ENCODE measurements at places on chromosomes 5 and 9.

DNA sequence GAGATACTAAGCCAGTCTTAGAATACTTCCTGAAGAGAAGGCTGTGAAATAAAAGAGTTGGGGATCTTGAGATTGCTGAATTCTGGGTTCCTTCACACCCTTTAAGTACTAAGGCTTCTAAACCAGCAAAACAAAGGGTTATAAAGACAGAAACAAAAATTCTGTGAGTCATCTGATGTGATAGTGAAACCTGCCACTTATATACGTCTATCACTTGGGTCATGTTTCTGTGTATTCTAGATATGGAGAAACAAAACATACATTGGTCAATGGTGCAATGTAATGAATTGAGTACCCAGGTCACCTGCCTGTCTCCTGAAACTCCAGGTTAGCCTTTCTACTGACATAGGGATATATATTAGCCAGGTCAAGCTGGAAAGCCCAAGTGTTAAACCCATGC lies 319.3 kb upstream of the GRAMD2B start:
- DNase-seq: no peak

DNA sequence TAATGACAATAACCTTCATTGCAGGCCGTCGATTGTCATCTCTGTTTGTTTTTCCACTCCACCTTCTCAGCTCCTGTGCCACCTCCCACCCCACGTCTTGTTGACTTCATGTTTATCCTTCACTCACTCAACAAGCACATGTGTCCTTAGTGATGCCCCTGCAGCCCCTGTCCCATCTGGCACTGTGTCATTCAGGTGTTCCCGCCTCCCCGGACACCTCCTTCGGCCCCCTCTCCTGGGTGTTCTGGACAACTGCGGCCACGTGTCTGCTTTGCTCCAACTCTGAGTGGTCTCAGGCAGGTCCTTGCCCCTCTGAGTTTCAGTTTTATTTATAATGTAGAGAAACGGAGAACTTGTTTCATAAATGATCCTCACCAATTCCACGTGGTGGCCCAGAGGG lies 91.0 kb upstream of the COL5A1 start:
- peak; percentile 70 for DNase-seq

DNA sequence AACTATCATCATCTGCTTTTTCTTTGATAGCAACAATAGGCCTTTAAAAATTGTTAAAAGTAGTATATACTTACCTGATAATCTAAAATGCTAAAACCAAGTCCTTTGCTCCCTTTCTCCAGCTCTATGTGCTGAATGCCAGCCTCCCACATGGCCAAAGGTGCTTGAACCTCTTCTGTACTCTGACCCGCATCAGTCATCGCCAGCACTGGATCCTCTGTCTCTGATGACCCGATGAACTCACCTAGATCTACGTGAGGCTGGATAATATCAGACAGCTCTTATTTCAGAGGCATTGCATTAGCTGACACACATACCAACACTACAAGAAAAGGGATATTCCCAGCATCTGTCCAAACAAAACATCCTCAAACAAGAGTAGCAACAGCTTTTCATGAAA lies 89.5 kb downstream of the MPDZ start:
- DNase-seq: no peak

DNA sequence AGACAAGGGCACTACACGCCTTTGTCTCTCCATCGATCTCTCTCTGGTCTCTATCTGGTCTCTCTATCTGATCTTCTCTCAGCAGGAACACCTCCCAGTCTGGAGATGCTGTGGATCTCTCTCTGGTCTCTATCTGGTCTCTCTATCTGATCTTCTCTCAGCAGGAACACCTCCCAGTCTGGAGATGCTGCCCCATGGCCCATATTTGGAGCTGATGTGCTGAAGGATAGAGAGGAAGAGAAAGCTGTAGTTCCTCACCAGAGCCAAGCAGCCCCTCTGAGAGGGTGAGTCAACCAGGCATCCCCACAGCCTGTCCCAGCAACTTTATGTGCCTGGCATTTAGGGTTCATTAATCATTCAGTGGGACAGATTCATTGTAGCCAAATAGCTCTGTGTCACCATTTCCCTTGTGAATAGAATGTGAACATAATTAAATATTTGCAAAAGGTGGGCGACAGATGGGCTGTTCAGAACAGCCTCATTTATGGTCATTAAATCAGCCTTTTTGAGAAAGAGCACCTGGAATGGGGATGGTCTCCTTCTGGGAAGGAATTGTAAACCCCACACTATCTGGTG lies 189.3 kb upstream of the MAST4 start:
- DNase-seq: no peak

DNA sequence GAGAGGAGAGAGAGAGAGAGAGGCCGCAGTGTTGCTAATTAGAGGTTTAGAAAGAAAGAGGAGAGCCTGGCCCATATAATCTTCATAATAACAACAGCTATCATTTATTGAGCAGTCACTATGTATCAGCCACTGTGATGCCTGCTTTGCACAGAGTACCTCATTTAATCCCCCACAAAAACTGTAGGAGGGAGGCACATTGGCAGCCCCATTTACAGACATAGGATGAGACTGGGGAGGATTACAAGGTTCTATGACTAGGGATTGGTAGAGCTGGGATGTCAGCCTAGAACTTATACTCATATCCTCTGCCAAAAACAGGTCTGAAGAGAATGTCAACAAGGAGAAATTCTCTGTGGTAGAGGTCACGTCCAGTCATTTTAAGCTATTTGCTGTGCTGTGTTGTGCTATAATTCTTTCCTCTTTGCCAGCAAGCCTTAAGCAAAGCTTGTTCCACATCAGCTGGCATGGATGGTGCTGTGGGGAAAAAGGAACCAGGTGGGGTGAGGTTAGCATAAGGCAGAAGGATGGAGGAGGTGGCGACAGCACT lies 6.7 kb upstream of the GCNT4 start:
- DNase-seq: no peak

DNA sequence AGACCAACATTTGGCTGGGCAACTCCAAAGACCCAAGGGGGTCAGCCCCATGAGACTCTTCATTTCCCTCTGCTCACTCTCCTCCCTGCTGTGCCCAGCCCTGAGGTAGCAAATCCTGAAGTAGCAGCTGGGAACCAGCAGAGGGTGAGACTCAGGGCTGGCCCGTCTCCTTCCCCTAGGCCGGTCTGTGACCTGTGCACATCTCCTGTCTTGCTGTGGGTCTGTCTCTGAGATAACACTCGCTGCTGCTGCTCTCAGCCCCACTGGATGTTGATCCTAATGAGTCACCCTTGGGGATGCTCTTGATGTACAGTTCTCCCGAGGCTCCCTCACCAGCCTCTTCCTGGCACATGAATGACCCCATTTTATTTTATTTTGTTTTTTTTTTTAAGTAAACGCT lies 7.3 kb upstream of the OR2V1 start:
- DNase-seq: no peak

GRCh38 chr9:31759703-31760102 lies 624.7 kb upstream of the ACO1 start:
- no peak for DNase-seq

GRCh38 chr9:136058084-136058483 lies 37.0 kb downstream of the NACC2 start:
- DNase-seq: no peak

DNA sequence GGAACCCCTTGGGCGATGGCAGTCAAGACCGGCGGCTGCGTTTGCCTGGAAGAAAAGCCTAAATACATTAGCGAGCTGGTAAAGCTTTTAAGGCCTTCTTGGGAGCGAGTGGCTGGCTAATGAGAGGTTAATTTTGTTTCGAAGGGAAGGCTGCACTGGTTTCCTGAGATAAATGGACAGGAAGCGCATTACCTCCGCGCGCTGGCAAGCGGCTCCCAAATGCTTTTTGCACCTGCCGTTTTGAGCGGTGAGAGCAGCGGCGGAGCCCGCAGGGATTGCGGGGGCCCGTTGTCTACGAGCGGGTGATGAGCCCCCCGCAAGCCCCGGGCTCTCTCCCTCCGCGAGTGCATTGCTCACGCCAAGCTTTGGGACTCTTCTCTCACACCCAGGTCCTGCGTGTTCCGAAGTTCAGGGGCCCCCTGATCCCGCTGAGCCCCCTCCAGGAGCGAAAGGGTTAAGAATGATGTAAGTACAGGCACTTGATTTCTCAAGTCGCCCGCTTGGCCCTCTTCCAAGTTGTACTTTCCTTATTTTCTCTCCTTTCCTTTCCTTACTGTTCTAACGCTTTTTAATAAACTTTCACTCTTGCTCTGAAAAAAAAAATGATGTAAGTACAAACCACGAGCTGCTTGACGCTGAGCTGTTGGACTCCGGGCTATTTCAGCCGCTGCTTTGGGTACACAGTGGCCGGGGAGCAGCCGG lies 3.1 kb upstream of the RGMB start:
- DNase-seq: peak; percentile 29

GRCh38 chr9:19294219-19294618 lies 63.7 kb downstream of the DENND4C start:
- no peak for DNase-seq

- DNase-seq: peak; percentile 90
Measured at GRCh38 chr9:110099236-110100095, 108.5 kb downstream of the C9orf152 start.

DNA sequence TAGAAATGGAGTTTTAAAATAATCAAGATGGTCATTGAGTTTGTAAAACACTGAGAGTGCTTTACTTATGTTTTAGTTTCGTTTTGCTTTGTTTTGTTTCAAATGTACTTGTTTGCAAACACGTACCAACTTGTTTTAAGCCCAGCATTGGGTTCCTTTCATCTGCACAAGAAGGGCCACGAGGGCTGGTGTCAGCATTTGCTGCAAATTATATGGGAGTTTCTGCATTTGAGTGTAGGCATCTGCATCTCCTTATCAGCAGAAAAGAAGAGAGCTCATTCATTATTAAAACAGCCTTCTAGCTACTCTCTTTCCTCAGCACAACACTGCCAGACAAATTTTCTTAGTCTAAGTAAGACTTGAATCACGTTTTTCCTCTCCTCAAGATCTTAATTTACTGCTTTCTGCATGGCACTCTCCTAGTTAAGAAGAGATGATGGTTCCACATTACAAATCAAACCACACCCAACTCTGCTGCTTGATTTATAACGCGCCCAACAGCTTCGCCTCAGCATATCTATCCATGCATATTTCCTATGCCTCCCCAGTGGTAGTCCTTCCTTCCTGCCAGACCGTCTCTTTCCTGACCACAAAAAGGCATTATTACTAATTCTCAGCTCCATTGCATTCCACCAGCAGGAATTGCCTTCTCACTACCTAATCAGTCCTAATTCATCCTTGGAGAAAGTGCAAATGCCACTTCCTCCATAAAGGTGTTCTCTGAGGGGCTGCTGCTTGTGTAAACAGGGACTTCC lies 95.2 kb upstream of the CAST start:
- DNase-seq: no peak

- DNase-seq: no peak
Measured at GRCh38 chr5:68187268-68188055, 28.1 kb upstream of the PIK3R1 start.

DNA sequence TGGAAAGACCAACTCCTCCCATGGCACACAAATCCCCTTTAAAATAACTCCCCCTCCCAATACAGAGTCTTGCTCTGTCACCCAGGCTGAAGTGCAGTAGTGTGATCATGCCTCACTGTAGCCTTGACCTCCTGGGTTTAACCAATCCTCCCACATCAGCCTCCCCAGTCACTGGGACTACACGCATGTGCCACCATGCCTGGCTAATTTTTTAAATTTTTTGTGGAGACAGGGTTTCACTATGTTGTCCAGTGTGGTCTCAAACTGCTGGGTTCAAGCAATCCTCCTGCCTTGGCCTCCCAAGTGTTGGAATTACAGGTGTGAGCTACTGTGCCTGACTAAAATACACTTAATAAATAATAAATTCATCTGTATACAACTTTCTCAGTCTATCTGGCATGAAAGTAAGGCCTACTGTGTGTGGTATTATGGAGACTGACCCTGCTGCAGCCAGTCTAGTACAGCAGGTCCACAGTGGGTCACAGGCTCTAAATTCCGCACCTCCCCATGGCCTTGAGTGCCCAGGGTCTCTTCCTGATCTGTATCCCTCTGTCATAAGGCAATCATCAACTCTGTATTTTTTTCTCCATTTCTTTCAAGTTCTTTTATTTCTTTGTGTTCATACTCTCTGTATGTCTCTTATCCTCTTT lies 169.4 kb downstream of the MAPKAP1 start:
- no peak for DNase-seq

GRCh38 chr9:38081356-38082108 lies 12.5 kb upstream of the SHB start:
- no peak for DNase-seq

DNA sequence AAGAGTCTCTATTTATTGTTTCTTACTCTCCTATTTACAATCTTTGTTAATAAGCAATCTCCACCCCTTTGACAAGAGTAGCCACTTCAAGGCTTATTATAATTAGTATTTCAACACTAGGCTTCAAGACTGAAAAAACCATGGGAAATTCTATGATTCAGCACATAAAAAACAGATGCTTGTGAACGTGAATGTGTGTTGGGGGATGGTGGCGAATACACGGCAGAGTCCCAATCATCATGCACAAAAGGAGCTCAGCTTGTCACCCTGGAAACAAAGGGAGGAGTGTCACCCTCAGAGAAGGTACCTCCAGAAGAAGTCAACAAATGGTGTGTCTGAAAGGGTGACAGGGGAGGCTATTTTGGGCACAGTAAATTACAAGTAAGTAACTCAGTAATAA lies 157.2 kb upstream of the RETREG1 start:
- no peak for DNase-seq

DNA sequence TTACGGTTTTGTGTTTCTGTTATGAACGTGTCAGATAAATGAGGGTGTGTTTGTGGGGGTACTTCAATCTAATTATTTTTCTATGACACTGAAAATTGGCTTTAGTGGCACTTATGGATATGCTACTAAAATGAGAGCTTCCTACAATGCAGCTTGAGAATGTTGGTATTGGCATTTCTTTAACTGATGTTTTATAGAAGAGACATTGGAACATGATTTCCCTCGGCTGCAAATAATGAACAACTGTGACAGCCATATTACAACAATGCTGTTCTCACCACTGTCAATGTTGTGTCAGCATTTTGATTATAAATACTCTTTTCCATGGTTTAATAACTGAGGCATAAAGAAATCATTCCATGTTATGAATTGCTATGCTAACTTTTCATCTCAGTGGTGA lies 279.4 kb downstream of the KDM4C start:
- no peak for DNase-seq

GRCh38 chr5:180815293-180815917 lies 12.8 kb upstream of the MGAT1 start:
- DNase-seq: no peak

DNA sequence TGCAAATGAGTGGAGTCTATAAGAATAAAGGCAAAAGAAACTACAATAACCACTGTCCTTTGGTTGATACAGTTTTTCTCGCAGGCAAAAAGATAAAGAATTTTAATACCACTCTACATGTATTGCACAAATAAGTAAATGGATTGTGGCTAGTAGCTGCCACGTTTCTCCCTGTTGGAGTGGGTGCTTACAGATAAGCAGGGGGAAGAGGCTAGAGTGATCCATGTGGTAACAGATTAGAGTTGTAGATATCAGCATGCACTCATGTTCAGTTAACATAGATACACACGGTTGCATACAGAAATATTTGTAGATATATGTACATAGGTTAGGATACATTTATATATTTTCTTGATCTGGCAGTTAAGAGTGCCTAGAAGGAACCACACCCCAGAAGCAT lies 179.5 kb downstream of the ARHGEF28 start:
- no peak for DNase-seq

- no peak for DNase-seq
Measured at GRCh38 chr5:66661149-66661548, 65.0 kb downstream of the MAST4 start.

- no peak for DNase-seq
Measured at GRCh38 chr9:9605681-9606080, 1007.1 kb downstream of the PTPRD start.

GRCh38 chr9:37034305-37034937 lies 353 bp upstream of the PAX5 start:
- DNase-seq: no peak

All from WERI-Rb-1 (cell line).